MCF 10A (cell line): ENCODE measurements at places on chromosomes 13 and 19.

GRCh38 chr13:33312150-33312860, 26.8 kb upstream of the STARD13 start:
- peak; percentile 54 for DNase-seq

- DNase-seq = peak; percentile 66
These were observed 60.3 kb upstream of the CLDN10 start for GRCh38 chr13:95492044-95492801.

DNA sequence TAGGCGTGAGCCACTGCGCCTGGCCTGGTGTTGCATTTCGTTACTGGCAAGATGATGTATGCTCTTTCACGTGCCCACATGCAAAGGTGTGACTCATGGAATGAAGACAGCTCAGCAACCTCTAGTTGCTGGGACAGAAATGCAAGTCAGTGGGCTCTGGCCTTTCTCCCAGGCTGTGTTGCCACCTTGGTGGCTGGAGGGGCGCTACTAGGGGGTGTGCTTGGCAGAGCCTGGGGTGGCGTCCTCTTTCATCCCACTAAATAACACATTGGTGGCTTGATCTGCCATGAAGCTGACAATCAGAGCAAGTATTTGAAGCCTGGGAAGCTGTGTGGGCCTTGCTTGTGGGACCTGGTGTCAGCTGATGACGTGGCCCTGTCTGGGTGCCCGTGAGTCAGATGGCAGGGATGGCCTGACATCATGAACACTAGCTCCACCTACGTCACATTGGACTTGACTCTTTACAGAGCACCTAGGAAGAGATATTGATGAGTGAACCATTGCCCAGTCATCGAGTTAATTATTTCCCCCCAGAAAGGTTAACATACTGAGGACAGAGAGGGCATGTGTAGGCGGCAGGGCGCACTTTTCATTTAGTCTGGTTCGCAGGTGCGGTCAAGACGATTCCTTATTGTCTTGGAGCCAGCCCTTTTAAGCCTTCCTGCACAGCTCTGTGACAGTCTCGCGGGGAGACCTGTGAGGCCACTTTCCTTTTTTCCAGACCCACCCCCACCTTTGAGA, 154.2 kb downstream of the TM9SF2 start:
- peak; percentile 87 for DNase-seq

DNA sequence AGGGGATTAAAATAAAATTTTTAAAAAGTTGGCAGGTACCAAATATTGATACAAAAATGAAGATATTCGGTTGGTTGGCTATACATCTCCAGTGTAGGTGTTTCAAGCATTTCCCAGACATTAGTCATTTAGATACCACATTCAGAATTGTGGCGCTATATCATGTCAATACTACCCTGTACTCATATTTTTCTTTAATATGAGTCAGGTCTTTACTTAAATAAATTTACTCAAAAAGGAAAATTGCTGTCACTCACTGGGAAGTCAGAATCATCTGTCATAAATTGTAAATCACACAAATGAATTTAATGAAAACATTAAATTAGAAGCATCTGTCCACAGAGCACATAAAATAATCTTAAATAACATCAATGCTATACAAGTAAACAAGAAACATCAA, 134.2 kb downstream of the TSHZ3 start:
- no peak for DNase-seq

DNA sequence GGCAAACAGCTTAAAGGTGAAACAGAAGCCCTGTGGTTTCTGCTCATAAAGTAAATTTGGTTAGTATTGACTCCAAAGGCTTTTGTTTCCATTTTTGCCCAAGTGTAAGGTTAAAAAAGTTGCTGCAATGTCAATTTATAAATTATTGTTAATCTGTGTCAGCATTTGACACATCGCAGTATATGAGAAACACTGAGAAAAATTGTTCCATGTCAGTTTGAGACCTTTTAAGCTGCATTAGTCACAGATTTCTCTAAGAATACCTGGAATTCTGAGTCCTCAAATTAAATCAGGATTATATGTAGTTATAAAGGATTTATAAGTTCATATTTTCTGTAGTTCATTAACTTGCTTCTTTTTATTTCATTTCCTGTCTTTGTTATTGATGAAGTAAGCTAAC, 78.8 kb downstream of the FGF14 start:
- no peak for DNase-seq
